CD4-positive, alpha-beta T cell treated with Interleukin-2 at 100 ng/mL for 4 hours (primary cell): ENCODE measurements at places on chromosomes 1 and 21.
A peak's percentile ranks its signal among the peaks of the same experiment; 100 is the strongest.

- DNase-seq, result no peak
These were observed 62.7 kb downstream of the CAPN2 start for GRCh38 chr1:223775054-223775453.

DNA sequence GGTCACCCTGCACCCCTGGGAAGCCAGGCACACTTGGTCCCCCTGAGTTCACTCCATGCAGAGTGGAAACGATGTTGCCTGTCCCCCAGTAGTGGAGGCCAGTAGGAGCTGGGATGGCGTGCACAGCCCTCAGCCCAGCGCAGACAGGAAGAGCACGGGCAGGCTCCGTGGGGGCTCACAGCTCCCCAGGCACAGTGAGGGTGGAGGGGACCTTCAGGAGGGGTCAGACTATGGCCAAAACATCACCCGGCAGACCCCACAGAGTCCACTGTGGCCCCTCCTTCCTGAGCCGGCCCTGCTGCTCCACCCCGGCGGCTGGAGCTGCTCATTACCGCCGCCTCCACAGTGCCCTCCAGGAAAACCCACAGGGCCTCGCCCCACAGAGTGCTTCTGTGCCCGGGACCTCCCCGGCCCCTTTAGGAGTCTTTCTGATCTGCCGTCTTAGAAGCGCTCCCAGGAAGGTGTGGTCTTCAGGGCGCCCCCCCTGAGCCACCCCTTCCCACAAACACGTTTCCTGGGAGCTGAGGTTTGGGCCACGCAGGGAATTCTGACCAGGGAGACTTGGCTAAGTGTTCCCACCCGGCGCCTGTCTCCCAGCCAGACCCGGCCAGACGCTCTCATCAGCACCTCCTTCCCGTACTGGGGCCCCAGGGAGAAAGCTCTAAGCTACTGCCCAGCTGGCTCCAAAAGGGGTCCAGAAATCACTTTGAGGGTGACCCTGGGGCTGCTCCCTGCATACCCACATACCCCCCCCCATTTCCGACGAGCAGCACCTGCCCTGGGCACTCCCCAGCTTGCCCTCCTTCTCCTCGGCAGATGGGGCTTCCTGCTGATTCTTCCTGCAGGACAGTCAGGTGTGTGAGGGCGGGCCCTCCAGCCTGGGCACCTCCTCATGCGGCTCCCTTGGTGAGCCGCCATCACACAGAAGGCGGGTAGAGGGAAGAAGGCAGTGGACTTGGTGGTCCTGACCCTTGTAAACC lies 38.8 kb downstream of the RIPK4 start:
- DNase-seq, result no peak

DNA sequence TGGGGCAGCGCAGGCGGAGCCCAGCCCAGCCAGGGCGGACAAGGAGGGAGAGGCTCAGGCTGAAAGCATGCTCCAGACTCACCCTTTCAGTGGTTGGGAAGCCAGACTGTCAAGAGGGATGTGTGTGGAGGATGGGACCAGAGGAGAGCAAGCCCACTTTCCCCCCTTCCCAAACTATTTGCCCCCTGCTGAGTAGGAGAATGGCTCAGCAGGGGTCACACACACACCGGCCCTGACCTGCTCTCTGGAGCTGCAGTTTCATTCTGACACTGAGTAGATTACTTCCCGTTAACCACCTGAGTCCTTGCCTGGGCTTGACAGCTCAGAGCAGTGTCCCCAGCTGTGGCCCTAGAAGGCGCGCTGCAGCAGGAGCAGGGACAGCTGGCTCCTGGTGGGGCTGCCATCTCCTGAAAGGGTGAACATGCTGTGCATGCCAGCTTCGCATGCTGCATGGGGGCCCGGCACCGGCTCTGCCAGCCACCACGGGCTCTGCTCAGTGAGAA lies 51.6 kb upstream of the CNTN2 start:
- no peak for DNase-seq

DNA sequence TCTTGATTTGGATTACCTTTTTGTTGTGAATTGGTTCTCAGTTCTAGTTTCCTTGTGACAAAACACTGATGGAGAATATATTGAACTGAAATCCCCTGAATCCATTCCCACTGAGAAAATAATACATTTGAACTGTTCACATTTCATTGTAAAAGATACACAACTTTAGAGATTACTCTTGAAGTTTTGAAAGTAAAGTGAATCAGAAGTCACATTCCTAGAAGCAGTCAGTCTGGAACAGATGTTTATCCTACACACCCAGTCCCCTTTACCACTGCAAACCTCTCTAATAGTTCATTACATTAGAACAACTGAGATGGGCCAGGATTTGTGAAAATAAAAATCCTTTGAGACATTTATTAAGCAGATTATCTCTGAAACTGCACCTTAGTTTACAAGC lies 3.4 kb downstream of the RERE start:
- DNase-seq, result no peak

- no peak for DNase-seq
These were observed 52.5 kb downstream of the NBPF6 start for GRCh38 chr1:108502624-108503023.

DNA sequence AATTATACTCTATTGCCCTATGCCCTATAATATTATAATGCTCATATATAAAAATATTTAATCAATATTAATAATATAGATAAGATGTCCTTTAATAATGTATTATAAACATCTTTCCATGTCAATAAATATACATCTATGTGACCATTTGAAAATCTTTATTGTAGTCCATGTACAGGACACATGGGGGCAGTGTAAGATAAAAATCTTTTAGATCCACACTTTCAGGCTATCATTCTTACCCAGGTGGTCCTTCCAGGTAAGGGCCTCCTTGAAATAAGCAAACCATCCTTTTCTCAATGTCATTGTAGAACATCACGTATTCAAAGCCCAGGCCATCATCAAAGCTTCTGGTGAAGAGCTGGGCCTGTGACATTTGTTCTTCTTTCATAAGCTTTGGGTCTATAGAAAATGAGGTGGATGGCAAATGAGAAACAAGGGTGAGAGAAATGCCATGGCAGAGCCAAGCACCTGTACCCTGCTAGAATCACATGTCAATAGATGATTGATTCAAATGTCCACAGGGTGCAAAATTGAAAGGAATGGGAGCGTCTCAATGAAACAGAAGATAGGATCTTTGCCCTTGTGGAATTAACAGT lies 20.2 kb downstream of the THEM4 start:
- DNase-seq, result peak; percentile 47

- no peak for DNase-seq
These were observed 55.7 kb downstream of the GIPC2 start for GRCh38 chr1:78101514-78101913.

DNA sequence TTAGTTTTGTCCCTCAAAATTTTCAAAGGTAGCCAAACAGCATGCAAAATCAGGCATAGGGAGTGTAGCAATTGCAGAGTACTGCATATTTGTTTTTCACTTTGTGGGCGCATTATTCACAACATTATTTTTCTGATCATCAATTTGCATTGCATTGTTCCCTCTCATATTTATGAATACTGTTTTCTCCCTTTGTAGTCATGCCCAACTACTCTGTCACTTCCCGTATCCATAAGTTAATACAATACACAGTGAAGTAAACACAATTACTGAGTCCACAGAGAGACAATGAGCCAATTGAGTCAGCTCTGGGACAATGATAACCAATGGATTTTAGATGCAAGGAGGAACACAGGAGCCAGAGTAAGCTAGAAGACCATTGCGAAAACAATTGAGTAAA lies 944.0 kb upstream of the ADGRL4 start:
- DNase-seq, result no peak

DNA sequence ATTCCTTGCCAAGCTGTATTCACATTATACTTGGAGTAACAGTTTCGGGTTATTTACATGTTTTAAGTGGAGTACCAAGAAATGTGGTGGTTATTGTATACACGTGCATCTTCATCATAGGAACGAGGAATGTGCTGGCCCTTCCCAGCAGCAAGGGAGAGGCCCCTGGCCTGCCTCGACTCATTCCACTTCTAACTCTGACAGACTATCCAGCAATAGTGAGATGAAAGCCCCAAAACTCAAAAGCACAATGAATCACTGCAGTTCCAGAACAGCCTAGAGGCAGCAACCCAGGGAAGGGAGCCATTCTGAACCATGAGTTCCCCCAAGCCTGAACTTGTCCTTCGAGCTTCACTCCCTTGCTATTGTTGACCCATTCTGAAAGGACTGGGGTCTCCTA lies 23.1 kb downstream of the FAM89A start:
- no peak for DNase-seq

DNA sequence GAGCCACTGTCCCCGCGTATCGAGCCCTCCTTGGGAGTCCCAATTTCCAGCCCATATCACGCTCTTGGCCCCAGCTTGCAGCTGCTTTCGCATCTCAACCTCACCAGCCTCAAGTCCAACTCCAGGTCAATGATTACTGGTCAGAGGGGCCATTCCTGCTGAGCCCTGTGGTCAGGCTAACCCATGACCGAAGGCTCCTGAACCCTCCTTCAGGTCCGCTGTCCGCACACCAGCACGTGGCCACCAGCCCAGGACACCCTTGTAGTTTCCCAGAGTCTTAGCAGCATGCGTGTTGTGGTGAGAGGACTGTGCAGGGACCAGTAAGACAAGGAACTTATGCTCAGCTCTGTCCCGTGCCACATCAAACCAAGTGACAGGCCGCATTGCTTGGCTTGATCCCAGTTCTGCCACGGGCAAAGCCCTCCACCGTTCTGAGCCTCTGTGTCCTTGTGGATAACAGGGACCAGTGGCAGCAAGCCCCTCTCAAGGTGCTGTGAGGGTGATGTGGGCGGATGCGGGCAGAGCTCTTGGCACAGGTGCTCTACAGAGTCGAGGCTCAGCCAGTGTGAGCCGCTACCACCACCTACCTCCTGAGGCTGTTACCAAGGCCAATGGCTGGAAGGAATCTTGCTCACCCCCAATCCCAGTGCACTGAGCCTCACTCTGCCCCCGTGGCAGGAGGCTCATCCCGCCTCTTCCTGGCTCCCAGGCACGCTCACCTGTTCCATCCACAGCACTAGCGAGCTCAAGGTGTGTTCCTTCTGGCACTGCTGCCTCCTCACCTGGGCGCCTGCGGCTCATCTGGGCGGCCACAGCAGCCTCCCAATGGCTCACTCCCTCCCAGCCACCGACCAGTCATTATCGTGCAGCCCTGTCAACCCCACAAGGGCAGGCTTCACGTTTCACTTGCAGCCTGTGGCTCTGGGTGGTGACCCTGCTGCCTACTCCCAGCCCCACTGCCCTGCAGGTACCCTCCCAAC lies 20.4 kb downstream of the KRTAP10-1 start:
- DNase-seq, result no peak

DNA sequence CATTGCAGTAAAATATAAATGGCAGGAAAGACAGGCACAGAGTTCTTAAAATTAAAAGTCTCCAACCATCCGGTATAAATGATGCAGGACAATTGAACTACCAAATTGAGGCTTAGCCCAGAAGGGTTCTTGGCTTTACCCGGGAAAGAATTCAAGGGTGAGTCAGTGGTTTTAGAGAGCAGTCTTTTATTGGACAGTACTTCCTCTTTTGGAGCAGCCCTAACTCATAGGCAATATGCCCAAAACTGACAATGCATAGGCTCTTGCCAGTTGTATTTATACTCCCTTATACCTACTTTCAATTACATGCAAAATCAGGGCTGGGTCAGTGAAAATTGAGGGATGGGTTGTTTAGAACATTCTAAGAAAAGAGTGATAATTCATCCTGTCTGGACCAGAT lies 1628.9 kb upstream of the PRMT6 start:
- no peak for DNase-seq

DNA sequence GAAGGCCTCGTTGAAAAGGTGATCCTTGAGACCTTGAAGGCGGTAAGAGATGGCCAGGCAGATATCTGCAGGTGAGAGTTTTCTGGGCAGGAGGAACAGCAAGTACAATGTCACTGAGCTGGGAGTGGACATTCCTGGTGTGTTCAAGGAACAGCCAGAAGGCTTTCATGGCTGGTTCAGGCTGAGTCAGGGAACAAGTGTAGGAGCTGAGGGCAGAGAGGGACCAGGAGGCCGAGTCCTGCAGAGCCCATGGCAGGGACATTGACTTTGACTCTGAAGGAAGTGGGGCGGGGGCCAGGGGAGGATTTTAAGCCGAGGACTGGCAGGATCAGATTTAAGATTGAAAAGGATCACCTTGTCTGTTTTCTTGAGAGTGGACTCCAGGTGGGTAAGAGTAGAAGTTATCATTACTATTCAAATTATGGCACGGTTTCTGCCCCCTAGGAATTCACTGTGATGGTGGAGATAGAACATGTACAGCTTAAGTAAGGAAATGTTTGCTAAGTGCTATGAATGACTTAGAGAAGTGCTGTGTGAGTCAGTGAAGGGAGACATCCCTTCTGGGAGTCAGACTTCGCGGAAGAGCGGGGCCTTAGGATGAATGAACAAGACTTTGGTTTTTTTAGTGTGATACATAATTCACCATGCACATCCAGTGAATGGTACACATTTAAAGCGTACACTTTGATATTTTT lies 202.3 kb downstream of the KIF26B start:
- no peak for DNase-seq

DNA sequence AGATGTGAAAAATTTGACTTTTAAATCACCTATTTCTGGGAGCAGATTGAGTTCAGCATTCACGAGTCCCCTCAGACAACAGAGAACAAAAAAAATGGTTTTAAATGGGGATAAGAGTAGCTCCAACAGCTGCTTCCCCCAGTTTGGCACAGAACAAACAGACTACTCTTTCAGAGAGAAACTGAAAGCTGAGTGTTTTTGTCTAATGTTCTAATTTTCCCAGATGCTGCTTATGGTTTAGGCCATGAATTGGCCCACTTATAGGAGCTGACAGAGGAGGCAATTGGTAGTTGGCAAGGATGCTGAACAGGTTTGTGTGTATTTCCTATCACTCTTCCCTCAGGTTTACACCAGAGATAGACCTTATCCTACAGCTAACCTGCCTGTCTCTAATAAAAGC lies 1637.4 kb upstream of the PRMT6 start:
- DNase-seq, result no peak

DNA sequence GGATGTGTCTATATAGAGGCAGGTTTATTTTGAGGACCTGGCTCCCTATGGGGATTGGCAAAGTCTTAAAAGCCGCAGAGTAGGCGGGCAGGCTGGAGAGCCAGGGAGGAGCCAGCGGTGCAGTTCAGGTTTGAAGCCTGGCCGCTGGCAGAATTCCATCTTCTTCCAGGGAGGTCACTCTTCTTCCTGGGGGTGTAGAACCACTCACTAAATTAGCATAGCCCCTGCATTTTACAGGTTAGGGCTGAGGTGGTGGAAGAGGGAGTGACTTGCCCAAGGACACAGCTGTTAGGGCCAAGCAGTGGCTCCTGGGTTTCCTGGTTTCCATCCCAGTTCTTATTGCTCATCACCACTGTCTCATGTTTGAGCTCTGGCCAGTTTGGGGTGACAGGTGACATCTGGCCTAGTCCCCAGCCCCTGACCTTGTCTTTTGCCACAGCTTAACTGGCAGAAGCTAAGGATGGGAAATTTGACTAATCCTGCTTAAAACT lies 1.4 kb downstream of the PINK1 start:
- DNase-seq, result peak; percentile 21

- no peak for DNase-seq
These were observed 40.4 kb upstream of the GOLT1A start for GRCh38 chr1:204254031-204254661.

GRCh38 chr1:204126386-204126785 lies 25.5 kb downstream of the ETNK2 start:
- no peak for DNase-seq

GRCh38 chr21:44299458-44300261 lies at the start of gene PFKL:
Gene PFKL, plus strand, starts transcription at chr21:44300053. Its CDS starts 53 bp downstream, at chr21:44300106.
- DNase-seq, result peak; percentile 45

GRCh38 chr1:93758842-93759515 lies 77.3 kb upstream of the BCAR3 start:
- DNase-seq, result no peak

- no peak for DNase-seq
These were observed at the start of gene KRTAP6-1 for GRCh38 chr21:30613836-30614235. Gene KRTAP6-1, minus strand, starts transcription at chr21:30613930. Its CDS starts 26 bp downstream, at chr21:30613904.

GRCh38 chr1:93499075-93499474 lies 51.2 kb downstream of the FNBP1L start:
- DNase-seq, result no peak

GRCh38 chr1:23100074-23100748 lies 68.4 kb downstream of the LUZP1 start:
- DNase-seq, result peak; percentile 58
